Frontal cortex (tissue), 4 donors: ENCODE measurements at places on chromosomes 3 and 15.

DNA sequence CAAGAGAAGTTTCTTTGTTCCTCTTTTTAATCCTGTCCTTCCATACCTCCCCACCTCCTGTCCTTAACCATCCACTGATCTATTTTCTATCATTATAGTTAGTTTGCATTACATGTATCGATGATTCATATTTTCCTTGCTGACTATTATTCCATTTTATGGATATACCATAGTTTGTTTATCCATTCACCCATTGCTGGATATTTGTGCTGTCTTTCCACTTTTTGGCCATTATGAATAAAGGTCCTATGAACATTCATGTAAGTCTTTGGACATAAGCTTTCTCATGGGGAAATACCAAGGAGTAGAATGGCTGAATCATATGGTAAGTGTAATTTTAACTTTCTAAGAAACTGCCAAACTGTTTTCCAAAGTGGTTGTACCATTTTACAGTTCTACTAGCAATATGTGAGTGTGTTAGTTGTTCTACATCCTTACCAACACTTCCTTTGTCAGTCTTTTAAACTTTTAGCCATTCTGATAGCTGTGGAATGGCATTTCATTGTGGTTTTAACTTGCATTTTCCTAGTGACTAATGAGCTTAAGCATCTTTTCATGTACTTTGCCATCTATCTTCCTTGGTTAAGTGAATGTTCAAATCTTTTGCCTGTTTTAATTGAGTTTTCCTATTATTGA, 11.7 kb downstream of the ATP6V1A start:
- no peak for DNase-seq

DNA sequence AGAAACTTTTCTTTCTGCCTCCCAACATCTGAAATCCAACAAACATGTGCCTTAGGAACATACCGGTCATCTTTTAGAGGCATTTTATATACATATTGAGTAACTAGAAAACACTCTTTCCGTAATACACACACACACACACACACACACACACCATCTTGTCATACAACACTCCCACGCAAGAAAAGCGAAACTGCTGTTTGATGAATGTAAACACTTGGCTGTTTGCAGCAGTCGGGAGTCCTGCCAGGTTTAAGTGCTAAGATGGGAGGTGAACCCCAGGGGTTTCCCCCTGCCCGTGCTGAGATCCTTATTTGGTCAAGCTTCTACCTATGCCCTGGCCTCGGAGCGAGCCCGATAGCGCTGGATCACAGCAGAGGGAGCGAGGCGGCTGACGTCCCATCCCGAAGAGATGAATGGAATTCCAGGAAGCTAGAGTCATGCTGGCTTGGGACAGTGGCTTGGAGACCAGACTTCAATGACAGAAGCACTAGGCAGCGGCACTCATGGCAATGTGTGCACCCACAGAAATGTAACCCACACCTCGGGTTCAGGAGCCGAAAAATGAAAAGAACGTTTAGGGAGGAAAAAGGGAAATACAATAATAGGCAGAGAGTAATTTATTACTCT, 1.3 kb upstream of the THBS1 start:
- DNase-seq: no peak

- DNase-seq: no peak
These were observed 82.8 kb downstream of the PLXNA1 start for GRCh38 chr3:127065561-127066290.

GRCh38 chr3:71127052-71127831, 456.3 kb downstream of the FOXP1 start:
- no peak for DNase-seq

- DNase-seq: no peak
These were observed 93.0 kb downstream of the SNRK start for GRCh38 chr3:43379343-43379742.

GRCh38 chr3:14318646-14319045, 83.8 kb upstream of the SLC6A6 start:
- no peak for DNase-seq
